ENCODE measurements at places on chromosomes 3 and 15.
A peak's percentile ranks its signal among the peaks of the same experiment; 100 is the strongest.

GRCh38 chr3:106004826-106005225 is 136.0 kb upstream of the CBLB start:
- DNase-seq = no peak

GRCh38 chr3:65516998-65517397 is 521.7 kb downstream of the MAGI1 start:
- no peak for DNase-seq

GRCh38 chr15:85462029-85462428 is 81.6 kb downstream of the AKAP13 start:
- no peak for DNase-seq

DNA sequence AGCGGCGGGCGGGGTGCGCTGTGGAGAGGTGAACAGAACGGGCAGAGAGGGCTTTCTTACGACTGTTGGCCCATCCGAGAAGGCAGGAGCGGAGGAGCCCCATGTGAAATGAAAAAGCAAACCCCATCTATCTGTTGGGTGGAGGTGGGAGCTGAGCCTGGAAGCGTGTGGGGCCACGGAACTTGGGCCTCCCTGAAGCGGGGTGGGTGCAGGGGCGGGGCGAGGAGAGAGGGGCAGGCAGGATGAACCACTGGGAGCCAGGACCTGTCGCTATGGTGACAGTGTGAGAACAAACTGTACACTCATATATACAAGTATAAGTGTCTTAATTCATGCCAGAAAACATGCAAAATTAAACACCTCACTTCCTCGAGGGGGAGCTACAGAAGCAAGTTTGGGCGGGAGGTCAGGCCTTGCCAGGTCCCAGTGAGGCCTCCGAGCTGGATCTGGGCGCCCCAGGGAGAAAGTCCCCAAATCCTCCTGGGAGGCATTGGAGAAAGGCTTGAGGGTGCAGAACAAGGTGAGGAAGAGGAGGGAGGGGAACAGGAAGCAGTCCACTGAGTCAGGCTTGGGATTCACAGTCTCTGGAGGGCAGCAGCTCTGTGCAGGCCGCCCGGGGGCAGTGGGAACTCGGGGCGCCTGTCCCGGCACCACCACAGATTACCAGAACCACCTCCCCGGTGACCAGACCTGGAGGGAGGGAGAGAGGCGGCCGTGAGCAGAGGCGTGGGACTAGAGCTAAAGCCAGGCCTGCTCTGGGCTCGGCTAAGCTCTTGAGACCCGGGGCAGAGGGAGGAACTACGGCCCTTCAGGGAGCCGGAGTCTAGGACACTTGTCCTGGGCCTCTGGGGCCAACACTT is 34.8 kb downstream of the RBPMS2 start:
- DNase-seq = peak; percentile 68

DNA sequence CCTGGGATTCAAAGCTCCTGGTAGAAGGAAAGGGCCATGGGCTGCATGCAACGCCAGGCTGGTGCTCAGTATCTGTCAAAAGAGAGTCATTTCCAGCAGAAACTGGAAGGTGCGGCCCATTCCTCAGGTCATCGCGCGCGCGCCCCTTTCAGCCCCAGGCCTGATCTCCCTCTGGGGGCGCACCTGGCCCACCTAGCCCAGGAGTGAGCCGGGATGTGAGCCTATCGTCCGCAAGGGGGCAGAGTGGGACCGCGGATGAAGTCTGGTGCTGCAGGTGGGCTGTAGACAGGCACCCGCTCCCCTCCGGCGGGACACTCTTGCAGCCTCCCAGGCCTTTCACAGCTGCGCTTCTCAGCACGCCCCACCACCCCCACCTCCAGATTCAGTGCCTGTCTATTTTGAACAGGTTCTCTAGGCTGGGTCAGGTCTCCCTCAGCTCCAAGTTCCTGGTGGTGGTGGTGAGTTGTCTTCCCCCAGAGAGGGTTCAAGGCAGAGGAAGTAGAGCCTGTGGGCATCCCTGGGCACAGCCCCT is 5.8 kb upstream of the RPL29 start:
- peak; percentile 62 for DNase-seq

DNA sequence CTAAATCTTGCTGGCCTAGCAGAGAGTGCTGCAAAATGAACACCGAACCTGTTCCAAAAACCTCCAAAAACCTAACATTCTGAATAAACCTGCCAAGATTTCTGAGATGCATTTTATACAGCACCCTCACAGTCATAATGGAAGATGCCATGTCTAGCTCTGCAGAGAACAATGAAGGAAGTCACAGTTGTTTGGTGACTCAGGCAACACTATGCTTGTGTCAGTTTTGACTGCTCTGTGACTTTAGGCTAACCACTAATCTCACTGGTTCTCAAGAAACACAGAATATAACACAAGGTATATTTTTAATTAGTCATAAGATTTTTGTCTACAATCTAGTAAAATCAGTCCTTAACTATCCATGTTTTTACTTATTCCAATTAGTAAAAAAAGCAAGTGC is 606.6 kb downstream of the TBL1XR1 start:
- peak; percentile 30 for DNase-seq

- no peak for DNase-seq
Measured at GRCh38 chr3:49352890-49353421, 5.2 kb downstream of the GPX1 start.

DNA sequence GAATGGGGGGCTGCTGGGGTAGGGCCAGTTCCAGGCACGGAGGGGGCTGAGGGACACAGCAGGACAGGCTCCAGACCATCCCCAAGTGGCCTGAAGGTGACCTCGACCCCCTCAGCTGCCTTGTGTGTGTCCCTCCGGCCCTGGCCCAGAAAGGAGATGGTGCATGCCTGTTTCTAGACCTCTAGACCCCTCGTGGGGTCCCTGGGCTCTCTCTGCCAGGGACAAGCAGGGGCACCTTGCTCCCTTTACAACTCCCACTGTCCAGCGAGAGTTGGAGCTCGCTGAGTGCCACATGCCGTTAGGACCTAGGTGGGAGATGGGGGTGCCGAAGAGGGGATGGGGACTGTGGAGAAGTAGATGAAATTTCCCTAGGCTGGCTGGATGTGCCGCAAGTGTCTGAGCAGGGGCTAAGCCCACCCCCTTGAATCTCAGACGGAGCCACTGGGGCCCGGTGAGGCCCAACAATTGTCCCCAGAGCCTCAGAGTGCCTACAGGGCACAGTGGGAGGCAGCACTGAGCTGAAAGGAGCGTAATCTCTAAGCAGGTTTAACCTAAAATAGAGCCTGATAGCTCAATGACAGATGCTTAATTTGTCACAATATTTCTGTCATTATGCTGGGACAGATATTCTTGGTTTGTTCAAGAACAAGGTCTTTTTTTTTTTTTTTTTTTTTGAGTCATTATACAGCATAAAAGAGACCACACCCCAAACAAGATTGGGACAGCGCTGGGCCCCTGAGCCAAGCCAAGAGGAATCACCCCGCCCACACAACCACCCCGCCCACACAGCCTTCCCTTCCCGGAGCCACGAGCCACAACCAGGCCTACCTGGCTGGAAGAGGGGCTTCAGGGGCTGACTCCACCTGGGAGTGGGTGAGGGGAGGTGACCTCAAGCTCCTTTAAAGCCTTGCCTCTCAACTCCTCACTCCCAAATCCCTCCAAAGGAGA is 23.6 kb upstream of the KLF13 start:
- DNase-seq = no peak

DNA sequence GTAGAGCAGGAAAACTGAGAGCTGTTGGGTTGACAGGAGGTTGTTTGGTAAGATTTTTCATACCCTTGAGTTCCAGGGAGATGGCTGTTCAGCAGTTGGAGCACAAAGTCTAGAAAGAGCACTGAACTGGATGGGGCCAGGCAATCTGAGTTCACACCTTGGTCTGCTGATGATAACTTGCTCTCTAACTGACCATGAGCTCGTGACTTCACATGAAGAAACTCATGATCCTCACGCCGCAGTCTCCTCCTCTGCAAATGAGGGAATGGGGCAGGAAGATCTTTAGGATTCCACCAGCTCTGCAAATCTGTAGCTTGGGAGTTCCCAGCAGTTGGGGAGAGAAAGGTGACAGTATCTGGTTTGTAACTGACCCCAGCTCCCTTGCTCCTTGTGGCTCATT is 33.7 kb downstream of the CORO2B start:
- DNase-seq = no peak

- peak; percentile 69 for DNase-seq
Measured at GRCh38 chr15:49145651-49146609, 9.5 kb downstream of the COPS2 start.

DNA sequence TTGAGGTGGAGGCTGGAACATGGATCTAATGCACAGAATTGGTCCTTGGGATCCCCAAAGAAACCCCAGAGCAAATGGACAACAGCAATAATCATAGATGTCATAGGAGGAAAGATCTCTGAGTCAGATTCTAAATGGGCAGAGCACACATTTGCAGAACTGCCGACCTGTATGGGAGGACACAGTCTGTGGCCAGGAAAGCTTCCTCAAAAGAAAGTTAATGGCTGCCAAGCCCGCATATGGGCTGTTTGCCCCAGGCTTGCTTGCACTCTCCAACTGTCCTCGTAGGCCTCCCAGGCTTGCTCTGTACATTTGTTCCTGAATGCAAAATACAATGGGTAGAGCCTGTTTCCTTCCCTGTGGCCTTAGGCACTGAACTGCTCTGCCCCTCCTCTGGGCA is 102.0 kb upstream of the PLXNA1 start:
- no peak for DNase-seq

DNA sequence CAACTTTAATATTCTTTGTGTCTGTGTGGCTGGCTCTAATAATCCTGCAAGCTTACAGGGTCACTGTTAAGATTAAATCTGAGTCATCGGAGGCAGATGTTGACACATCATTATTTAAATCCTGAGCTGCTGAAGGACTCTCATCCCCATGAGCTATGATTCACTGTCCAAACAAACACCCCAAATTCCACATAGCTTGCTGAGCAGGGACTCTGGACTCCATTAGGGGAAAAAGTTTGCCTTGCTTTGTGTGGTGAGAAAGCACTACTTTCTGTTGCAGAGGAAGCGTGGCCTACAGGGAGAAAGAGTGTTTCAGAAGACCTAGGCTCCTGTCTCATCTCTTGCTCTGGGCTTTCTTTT is 213.7 kb downstream of the PDCD6IP start:
- DNase-seq = peak; percentile 69

DNA sequence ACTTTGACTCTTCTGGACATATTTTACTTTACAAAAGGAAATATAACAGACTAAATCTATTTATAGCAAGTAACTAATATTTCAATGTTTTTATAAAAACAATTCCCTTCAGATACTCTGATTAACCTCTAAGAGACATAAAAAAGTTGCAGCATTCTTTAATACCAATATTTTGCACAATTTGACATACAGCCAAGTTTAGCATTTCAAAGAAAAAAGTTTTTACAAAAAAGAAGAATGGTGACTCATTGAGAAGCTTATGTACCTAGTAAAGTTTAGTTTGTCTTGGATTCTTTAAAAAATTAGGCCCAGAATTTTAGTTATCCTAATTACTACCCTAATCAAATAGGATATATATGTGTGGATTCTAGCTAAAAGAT is 17.6 kb downstream of the DAZL start:
- no peak for DNase-seq

GRCh38 chr3:131231710-131232389 is 149.7 kb upstream of the NUDT16 start:
- DNase-seq = peak; percentile 28

GRCh38 chr3:113241292-113242095 is 30.1 kb downstream of the BOC start:
- DNase-seq = no peak

GRCh38 chr3:159982442-159982974 is 6.1 kb upstream of the IL12A start:
- no peak for DNase-seq

DNA sequence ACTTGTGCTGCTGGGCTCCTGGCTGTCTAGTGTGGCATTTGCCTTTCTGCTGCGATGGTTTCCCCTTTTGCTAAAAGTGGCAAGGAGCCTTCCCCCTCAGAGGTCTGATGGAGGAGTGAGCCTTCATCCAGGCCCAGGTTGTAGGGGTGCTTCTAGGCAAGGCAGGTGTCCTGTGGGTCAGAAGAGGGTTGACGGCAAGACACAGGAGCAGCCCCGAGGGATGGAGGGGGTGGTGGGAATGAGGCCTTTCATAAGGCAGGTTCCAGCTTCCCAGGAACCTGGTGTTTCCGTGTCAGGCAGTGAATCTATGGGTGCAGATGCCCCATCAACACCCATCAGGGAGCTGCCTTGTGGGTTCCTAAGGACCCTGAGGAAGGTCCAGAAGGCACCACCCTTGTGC is 63.0 kb upstream of the TAMM41 start:
- DNase-seq = no peak

GRCh38 chr3:81216192-81216591 is 545.3 kb downstream of the GBE1 start:
- no peak for DNase-seq

DNA sequence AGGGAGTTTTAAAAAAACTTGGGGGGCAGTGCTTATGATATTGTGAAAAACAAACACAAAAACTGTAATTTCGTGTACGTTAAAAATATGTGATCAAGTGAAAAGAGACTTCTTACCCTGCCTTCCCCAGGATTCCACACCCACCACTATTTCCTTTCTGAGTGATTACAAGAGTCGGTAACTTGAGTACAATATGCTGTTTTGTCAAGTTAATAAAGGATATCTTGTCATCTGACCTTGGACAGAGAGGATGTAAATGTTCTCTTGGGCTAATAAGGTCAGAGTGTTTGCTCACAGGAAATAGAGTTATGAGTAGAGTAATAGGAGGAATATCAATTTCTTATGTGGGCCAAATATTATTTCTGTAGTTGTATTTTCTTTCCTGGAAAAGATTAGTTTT is 68.1 kb downstream of the NOX5 start:
- DNase-seq = no peak

GRCh38 chr3:114498539-114499370 is 204.9 kb downstream of the TIGIT start:
- peak; percentile 73 for DNase-seq
